COLO829 (cell line): ENCODE measurements at places on chromosomes 2 and 18.

- no peak for DNase-seq
These were observed 3.4 kb upstream of the TXNL1 start for GRCh38 chr18:56641714-56642337.

- no peak for DNase-seq
These were observed 78.7 kb upstream of the ASB18 start for GRCh38 chr2:236342951-236343350.

DNA sequence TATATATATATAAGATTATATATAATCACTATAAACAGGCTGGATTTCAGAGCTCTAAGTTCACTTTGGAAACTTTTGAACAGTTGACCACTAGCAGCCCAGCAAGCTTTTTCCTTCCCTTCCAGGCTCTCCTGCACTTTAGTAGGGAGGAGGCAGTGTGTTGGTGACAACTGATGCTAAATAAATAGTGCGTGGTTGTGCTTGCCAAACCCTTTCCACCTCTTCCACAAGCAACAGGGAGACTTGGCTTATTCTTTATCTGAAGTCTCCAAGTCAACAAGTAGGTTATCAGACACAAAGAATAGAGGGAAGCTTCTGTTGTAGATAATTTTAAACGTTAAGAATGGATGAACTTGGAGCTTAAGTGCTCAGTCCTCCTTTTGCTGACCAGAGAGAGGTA is 408.2 kb upstream of the HNRNPA3 start:
- DNase-seq, result no peak

DNA sequence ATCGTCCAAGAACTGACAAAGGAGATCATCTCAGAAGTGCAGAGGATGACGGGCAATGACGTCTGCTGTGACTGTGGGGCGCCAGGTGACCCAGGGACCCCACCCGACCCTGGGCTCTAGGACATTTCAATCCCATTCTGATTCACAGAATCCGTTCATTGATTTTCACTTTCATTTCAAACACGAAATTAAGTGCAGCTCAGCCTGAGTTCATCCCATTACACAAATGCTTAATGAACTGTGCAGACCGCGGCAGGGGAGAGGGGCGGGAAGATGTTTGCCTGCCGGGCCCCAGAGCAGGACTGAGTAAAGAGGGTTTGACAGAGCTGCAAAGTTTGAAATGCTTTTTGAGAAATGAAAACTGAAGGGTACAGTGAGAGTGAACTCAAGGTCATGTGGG is 67.1 kb downstream of the ITGB1BP1 start:
- DNase-seq, result no peak

DNA sequence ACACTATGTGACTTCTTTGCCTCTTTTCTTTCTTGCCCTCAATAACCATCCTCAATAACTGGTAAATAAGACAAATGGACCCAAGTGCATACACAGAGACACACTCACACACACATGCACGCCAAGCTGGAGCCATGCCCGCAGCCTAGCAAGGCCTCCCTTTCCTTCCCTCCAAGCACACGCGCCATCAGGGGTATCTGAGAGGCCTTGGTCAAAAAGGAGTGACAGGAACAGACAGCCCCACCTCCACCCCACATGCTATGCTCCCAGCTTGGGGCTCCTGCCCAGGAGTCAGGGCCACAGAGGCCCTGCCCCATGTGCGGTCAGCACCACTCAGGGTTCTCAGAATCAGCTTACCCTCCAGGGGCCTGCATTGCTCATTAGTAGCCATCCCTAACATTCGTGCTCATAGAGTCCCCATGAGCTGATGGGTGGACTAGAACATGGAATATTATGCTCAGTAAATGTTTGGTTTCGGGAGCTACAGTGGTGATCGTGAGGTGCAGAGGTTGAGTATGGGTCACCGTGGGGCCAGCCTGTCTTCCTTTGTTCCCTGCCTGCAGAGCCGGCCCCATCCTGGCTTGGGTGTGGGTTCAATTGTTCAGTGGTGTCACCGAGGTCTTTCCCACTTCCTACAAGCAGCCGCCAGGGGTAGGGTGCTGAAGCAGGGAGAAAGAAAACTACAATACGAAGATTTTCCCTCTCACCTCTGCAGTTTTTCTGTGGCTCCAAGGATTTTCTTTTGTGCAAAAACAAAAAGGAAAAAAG is 158.2 kb upstream of the RAB12 start:
- no peak for DNase-seq

- peak; percentile 72 for DNase-seq
These were observed 19.9 kb upstream of the BCL2L11 start for GRCh38 chr2:111100765-111101162.

DNA sequence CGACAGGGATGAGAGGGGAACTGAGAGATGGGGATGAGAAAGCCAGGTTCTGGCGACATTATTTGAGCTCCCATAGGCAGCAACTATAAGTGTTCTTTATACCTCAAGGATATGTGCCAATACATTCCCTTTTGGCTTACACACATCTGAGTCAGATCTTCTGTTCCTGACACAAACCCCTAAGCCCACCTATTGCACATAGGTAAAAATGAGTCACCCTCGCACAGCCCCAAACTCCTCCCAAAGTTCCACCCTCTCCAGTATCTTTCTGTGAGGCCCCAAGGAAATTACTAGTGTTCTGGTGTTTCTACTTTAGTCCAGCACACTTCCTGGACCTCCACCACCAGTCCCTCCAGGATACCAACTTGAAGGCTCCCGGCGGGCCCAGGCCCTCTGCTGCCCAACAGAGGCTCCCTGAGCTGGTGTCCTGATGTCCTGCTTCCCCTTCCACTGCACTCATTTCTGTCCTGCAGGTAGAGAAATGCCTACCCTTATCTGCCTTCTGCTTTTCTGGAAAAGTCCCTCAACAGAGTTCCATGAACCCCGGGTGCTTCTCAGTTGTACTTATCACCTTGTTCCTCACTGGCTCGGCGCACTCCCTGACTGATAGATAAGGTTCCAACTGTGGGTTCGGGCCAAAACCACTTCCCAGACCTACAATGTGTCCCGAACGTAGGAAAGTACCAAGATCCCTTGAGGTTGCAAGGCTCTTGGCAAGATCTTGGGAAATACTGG is 125.5 kb downstream of the EN1 start:
- no peak for DNase-seq

GRCh38 chr2:51219468-51219867 is 187.5 kb upstream of the NRXN1 start:
- no peak for DNase-seq

DNA sequence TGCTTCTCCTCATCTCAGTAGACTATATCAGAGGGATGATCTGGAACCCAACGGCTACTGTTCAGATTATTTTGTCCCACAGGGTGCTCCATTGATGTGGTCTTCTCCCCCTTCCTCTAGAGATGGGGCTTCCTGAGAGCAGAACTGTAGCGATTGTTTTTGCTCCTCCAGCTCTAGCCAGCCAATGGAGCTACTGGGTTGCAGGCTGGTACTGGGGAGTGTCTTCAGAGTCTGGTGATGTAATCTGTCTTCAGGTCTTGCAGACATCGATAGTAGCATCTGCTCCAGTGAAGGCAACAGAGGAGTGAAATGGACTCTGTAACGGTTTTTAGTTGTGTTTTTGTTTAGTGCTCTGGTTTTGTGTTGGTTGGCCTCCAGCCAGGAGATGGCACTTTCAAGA is 621.9 kb downstream of the RNF144A start:
- DNase-seq, result no peak

- no peak for DNase-seq
These were observed 13.7 kb upstream of the SKOR2 start for GRCh38 chr18:47265197-47265596.

DNA sequence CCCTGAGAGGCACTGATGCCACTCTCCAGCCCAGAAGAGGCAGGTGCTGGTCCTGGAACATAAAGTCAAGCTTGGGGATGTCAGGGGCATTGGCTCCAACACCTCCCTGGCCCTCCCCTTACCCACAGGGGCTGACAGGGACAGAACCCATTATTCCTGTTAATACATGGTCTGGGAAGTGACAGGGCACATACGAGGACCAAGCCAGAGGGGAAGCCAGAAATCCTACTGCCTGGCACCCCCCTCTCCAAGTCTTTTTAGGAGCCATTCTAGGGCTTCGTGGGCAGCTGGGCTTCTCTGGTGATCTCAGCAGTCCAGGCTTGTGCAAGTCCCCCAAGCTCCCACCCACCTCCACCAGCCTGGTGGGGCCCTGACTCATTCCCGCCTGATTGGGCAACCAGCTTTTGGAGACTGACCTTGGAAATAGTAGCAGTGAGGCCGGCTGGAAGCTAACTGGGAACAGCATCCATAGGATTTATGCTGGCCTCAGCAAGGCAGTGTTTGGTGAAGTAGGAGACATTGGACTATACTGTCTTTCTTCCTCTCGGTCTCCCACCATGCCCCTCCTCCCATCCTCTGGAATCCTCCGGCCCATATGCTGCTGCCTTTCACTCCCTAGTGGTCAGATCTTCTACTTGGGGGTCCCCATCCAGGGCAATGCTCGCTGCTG is 86.4 kb upstream of the HK2 start:
- DNase-seq, result no peak
